Caudate nucleus (tissue), 63 donors: ENCODE measurements at places on chromosomes 7 and 10.

- no peak for DNase-seq
These were observed 5.3 kb upstream of the NEUROG3 start for GRCh38 chr10:69578508-69578991.

DNA sequence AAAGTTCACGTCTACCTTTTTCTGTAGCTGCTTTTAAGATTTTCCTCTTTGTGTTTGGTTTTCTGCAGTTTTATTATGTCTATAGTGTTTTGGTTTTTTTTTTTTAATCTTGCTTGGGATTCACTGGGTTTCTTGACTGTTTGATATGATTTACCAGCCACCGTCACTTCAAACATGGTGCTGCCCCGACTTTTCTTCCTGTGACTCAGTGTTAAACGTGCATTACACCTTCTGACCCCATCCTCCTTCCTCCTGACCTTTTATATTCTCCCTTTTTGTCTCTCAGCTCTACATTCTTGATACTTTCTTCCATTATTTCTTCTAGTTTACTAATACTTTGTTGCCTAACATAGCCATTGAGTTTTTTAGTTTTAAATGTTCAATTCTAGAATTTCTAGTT lies 61.5 kb downstream of the GNA12 start:
- no peak for DNase-seq

GRCh38 chr10:92689663-92690210 lies at the start of gene HHEX:
HHEX (plus strand) TSS chr10:92689955; CDS start chr10:92689987, 32 bp downstream.
- DNase-seq, result peak; percentile 3

GRCh38 chr7:22920672-22921071 lies 93.3 kb downstream of the HYCC1 start:
- DNase-seq, result no peak

DNA sequence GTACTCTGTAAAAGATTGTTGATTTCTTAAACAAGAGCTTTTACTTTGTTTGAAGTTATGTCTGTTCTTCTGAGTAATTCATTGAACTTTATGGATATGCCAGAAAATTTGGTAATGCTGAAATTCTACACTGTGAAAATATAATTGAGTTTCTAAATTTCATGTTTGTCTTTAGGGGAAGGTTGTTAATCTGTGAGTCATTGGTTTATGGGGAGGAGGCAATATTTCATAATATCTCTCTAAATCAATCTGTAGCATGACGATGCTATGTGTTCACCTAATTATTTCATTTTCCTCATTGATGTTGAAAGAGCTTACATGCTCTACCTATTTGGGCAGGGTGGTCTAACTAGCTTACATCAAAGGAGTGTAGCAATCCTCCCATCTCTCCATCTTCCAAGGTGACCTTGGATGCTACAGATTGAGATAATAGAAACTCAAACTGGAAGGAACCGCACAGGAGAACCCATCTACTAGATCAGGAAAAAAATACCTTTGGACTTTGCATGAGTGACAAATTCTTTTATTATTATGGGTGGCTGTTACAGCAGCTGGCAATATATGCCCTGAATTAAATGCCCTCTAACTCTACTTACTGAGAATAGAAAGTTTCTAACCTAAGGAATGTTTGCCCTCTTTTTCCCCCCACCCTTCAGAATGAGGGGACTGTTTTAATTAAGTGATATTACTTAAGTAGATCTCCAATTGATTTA lies 8.4 kb upstream of the SNX13 start:
- no peak for DNase-seq

DNA sequence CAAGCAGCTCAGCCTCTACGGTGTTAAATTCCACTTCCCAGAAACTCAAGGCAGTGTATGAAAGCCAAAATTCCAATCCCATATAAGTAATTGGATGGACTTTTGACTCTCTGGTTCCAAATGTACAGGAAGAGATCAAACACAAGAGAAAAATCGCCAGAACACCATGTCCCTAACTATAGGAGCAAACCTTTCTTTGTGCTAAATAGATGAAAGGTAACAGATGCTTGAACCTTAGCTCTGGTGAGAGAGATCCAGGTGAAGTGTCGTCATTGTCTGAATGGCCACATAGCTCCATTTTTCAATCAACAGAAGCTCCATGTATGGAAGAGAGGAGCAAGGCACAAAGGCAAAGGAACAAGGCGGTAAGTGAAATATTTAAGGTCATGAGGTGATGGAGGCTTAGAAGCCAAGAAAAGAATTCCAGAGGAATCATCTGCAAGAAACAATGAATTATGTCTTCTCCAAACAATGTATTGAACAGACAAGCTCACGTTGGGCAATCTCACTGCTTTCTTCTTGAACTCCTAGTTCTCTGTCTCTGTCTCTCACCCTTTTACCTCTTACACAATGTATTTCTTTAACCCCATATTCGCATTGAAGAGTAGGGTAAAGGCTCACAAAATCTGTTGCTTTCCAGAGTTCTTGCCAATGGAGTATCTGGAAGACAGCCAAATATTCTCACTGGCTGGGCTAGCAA lies 585.1 kb downstream of the GATA3 start:
- no peak for DNase-seq

- no peak for DNase-seq
These were observed 82.4 kb downstream of the SRPK2 start for GRCh38 chr7:105306298-105306748.

DNA sequence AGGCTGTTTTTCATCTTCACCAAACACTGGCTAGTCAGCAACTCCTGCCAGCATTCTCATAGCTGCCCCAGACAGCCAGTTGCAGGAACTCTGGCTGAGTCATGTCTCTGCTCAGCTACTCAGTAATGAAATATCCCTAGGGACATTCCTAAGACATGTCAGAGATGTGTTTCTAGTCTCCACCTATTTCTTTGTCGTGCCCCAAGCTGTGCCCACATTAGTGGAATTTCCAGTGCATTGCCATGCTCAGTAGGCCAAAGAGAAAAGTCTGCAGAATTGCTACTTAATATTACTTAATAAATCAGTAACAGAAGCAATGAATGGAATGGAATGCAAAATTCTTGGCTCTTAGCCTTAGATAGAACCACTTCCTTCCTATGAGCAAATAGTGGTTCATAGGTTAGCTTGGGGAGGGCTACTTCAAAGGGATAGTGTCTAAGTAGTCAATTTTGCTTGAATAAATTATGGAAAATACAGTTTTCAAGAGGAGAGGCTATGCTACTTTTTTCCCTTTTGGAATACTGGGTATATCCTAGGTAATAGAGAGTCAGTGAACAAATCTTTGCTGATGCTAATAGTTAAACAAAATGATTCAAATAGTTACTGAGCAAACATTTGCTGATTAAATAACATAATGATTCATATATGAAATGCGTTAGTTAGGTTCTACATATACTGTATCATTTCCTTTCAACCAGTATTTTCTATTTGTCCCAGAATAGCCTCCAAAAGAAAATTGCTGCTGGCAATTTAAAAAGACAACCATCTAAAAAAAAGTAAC lies 23.6 kb upstream of the SEMA3C start:
- DNase-seq, result no peak

- DNase-seq, result no peak
These were observed 40.2 kb upstream of the ATP6V0A4 start for GRCh38 chr7:138838166-138838565.

DNA sequence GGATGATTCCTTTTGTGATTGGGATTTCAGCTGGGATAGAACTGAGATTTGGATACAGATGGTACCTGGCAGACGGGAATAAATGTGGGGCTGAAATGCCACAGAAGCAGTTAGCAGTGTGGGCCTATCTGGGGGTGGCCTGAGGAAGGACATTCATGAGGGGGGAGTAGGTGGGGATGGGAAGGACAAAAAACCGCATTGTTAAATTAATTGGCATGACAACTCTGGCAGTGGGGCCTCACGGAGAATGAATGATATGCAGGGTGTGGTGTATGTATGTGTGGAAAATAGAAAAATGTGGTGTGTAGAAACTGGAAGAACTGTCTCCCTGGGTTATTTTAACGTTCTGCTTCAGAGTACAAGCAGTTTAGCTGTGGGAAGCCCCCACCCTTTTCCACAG lies 17.8 kb downstream of the SDK1 start:
- DNase-seq, result no peak

- DNase-seq, result no peak
These were observed 58.1 kb downstream of the TET1 start for GRCh38 chr10:68618234-68618633.

DNA sequence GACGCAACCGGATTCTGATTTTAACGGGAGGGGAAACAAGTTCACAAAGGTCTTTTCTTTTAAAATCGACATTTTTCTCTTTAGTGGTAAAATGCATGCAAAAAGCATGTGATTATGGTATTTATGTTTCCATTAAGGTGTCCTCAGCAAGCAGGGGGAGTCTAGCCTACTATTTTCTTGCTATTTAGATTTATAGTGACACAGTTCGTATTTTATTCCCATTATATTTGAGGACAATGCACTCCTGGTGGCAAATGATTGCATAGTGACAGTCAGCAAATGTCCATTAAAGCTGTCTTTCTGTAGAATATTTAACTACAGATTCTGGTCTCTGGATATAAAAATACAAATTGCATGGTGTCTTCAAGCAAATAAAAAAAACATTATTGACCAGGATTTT lies 554.2 kb downstream of the PARD3 start:
- DNase-seq, result no peak

DNA sequence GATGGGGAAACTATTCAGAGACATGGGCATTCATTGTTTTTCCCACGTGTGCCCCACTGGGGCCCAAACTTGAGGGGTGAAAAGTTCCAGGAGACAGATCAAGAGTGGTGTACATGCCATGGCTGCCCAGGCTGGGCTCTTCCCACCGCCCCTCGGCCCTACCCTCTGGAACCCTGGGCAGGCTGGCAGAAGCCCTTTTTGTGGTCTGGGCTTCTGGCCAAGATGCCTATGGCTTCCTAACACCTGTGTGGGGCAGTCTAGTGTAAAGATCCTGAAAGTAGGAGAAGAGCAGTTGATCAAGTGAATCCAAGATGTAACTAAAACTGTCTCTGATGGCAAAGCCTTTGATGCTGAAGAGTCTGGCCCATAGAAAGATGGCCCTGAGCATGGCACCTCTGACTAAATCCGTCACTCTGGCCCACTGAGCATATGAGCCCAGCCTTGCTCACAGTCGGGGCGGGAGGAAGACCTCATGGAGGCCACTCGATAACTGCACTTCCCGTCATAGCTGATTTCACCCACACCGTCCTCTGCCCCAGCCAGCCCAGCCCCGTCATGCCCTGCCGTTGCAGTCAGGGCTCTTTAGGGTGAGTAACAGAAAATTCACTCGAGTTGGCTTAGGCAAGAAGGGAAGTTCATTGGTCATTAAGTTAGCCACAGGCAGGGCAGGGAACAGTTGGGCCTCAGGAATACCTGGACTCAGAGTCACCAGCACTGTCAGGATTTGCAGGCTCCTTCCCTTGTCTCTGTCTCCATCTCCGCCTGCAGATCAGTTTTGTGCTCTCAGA lies 37.9 kb upstream of the MTPAP start:
- DNase-seq, result no peak

GRCh38 chr10:45457487-45457886 lies 83.5 kb downstream of the ALOX5 start:
- no peak for DNase-seq

DNA sequence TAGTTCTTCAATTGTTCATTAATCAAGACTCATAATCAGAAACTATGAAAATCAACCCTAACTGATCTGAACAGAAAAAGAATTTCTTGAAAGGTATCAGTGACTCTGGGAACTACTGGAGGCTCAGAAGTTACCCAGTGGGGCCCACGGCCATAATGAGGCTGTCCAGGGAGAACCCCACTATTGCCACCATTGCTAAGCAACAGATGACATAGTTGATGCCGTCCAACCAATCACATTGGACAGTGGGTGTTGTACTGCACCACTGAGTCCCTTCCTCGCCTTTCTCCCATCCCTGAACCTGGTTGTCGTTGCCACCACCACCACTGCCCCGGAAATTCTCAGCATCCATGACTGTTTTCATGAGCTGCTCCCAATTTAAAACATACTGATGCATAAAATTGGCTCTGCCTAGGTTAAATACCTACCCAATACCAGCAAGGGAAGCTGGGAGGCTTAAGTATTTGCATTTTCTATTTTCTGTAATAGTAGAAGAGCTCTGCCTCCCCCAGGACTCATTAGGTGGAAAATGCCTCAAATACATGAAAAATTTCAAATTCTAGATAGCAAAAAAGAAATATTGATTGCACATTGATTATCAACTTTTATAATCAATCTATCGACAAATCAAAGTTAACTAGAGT lies 26.7 kb upstream of the USP6NL start:
- DNase-seq, result no peak

DNA sequence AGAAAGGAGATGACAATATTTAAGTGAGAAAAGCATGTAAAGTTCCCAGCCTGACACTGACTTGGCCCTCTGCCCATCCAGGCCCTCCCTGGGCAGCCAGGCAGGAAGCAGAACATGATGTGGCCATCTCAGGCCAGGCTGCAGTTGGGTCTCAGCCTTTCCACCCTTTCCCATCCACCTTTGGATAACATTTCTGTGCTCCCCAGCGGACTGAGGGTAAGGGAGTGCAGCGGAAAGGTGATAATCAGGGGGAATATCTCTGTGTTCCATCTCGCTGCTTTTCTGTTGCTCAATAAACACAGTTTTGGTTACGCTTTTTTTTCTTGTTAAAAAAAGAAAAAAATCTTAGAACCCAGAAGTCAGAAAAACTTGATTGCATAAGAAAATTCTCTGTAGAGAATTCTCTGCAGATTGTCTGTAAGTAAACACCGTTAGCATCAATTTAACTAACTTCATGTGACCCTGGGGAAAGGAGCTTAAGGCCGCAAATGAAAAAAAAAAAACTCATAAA lies 37.2 kb upstream of the TARP start:
- DNase-seq, result no peak

DNA sequence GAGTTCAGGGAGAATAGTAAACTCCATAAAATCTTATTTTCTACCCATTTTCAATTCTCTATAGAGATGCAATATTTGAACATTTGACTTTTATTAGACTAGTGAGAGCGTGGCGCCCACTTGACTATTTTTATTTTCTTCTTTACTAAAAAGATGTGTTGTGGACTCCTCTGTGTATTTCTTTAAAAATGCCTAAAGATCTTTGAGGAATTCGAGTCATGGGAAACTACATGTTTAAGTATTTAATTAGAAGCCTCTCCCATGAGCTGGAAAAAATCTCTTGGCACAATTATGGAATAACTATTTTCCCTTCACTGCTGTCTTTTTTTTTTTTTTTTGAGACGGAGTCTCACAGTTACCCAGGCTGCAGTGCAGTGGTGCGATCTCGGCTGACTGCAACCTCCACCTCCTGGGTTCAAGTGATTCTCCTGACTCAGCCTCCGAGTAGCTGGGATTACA lies 124.2 kb downstream of the ARHGAP12 start:
- DNase-seq, result no peak

- DNase-seq, result no peak
These were observed 498.6 kb downstream of the SH2D4B start for GRCh38 chr10:81036257-81036656.

GRCh38 chr7:32390210-32390609 lies 100.0 kb downstream of the LSM5 start:
- DNase-seq, result no peak
